ENCODE measurements at places on chromosomes 12 and 14. TPM values are rescaled to one million over a fixed set of nuclear protein-coding genes. Genes with fewer than 3 reads are reported as not detected.

The HOXC4 gene
- 11.9 TPM for total RNA-seq

The ACVRL1 gene
- 0.33 TPM for total RNA-seq

The SPATS2 gene
- total RNA-seq: 22.3 TPM

The ANHX gene
- not detected for total RNA-seq

The TAS2R9 gene
- not detected for total RNA-seq

The POU6F1 gene
- total RNA-seq: 2.6 TPM
